Activated T-helper 1 cell treated with anti-CD3 and anti-CD28 coated beads, Interleukin-12 subunit alpha, Interleukin-12 subunit beta, Interleukin-2, Interleukin-4 antibody, amounts not matched to agents 30 ng/mL and 10 ng/mL and 1 ng/mL, durations not matched to agents 14 hours and 24 hours and 36 hours (primary cell): ENCODE measurements at places on chromosomes 5 and 9.

- DNase-seq: no peak
These were observed 255.9 kb downstream of the TRPM3 start for GRCh38 chr9:70865471-70865870.

DNA sequence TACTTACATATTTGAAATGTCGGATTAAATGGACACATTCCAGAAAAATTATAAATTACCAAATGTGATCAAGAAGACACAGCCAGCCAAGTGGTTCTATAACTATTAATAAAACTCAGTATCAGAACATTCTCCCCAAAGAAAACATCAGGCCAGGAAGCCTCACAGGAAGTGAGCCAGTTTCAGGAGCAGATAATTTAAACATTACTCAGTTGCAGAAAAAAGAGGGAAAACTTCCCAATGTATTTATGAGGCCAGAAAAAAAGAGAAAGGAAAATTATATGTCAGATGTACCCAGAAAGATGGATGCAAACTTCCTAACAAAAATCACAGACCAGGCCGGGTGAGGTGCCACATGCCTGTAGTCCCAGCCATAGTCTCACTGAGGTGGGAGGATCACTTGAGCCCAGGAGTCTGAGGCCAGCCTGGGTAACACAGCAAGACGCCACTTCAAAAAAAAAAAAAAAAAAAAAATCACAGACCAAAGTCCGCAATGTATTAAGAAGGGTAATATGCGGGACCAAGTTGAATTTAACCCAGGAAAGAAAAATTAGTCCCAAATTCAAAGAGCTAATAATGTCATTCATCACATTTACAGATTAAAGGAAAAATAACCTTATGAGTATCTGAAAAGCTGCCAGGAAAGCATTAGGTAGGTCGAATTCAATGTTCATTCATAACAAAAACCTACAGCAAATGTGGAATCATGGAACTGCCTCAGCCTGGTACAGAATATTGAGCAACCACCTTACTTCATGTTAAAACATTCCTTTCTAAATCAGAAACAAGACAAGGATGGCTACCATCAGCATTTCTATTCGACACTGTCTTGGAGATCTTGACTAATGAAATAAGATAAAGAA, 37.2 kb upstream of the NRARP start:
- no peak for DNase-seq

DNA sequence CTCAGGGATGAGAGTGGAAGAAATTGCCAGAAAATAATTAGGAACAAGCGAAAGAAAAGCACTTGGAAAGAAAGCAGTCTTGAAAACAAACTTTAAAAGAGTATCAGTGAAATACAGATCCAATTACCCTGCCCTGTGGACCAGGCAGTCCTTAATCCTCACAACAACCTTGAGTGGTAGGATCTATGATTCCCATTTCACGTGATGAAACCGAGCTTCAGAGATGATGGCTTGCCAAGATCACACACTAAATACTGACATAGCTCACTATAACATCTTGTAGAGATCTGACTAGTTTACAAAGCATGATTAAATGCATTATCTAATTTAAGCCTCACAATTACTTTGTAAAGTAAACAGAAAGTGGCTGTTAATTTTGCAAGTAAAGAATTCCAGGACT, 55.5 kb upstream of the ABCA1 start:
- no peak for DNase-seq

GRCh38 chr9:134848504-134848903, 32.1 kb upstream of the FCN2 start:
- no peak for DNase-seq

- no peak for DNase-seq
These were observed 124.7 kb downstream of the GALNT10 start for GRCh38 chr5:154315196-154315595.
